Left ventricle myocardium inferior (tissue), 1 donor: ENCODE measurements at places on chromosomes 5 and 9.

DNA sequence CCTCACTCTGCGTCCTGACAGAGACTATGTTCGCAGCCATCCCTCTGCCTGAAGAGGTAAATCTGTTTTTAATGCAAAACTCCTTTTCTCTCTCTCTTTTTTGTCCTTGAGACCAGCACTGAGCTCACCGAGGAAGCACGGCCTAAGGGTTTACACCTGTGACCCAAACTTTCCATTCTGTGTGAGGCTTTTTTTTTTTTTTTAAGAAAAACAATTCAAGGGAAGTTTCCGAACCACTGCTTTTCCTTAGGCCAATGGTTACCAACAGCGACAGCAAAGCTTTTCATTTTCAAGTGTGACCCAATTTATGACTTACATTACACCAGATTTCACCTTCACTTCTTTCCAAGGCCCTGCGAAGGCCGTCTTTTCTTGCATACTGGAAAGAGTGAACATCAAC is 205.9 kb downstream of the EFNA5 start:
- no peak for DNase-seq

GRCh38 chr9:81540142-81540710 is 149.1 kb downstream of the TLE1 start:
- no peak for DNase-seq

DNA sequence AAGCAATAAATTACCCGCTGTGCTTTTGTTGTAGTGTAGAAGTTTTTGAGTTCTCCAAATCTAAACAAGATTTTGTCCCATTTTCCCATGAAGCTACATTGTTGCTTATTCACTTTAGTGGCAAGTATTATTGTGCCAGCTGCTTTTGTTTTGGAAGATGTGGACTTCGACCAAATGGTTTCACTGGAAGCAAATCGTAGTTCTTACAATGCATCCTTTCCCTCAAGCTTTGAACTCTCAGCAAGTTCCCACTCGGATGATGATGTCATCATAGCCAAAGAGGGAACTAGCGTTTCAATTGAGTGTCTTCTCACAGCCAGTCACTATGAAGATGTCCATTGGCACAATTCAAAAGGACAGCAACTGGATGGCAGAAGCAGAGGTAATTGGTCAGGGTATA is 10.9 kb downstream of the MFAP3 start:
- DNase-seq: no peak

DNA sequence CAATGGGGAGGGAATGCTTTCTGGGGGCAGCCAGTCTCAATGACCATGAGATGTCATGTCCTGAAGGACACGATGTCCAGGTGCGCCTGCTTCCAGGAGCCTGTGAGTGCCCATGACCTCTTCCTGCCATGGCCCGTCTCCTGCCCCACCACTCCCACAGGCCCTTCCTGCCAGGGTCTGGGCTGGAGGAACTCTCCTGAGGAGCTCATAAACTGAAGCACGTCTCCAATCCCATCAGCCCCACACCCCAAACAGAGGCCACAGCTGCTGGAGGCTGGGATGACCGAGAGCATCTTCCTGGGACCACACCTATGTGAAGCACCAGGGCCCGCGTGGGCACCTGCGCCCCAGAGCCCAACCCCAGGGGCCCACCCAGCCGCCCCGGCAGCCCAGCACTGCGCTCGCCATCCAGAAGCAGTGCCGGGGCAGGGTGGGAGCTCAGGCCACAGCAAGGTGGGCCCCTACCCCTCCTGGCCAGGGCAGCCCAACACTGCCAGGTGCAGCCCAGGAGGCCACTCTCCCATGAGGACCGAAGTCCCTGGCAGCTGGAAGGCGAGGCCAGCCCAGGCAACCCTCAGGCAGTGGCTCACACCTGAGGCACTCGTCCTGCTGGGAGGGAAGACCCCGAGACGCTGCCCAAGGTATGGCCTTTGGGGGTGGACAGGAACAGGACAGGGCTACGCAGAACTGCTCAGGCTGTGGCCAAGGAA is 53.9 kb upstream of the UBAC1 start:
- DNase-seq: peak; percentile 9

- no peak for DNase-seq
These were observed 235.8 kb downstream of the TMEM38B start for GRCh38 chr9:105930011-105930627.

DNA sequence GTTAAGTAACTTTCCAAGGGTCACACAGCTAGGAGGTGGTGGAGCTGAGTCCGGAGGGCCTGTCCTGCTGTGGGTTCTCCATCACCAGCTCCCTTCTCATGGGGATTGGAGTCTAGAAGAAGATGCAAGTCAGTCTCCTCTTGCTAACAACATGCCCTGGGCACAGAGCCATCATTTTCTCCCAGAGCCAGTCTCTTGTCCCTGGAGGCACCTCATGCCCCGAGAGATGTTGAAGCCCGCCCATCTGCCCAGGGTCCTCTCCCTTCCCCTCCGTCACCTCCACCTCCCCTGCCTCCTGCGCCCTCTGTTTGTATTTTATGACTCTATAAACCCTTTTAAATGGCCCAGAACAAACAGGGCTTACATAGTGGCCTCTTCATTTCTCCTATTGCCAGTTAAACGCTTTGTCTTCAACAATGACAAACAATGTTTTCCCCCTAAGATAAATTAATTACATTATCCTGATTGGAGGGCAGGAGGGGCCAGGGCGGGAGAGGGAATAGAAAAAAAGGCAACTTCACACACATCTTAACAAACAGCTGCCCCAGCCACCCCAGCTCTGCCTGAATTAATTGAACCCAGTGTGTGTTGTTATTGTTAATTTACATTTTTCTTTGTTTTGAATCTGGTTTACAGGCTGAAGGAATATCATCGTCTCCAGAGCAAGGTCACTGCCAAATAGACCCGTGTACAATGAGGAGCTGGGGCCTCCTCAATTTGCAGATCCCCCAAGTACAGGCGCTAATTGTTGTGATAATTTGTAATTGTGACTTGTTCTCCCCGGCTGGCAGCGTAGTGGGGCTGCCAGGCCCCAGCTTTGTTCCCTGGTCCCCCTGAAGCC is 55.8 kb downstream of the ASS1 start:
- DNase-seq: no peak
